ENCODE measurements at places on chromosomes 1 and 21.

DNA sequence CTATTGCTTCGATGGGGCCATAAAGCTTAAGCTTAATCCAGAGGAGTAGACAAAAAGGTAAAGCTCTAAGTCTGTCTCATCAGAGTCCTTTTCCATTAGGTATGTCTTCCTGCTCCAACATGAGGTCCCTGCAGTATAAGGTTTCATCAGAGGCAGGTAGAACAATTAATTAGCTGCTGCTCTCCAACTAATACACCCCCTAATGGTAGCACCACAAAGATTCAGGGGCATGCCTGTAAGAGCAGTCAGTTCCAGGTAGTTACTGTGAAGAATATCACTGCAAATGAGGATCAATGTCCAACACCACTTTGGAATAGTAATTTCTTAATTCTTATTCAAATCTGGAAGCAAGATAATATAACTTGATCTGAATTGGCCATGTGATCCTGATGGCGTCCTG is 160.3 kb upstream of the ESRRG start:
- no peak for DNase-seq

- DNase-seq, result no peak
Observed at GRCh38 chr1:211825980-211826379, 4.6 kb downstream of the LPGAT1 start.

- DNase-seq, result no peak
Observed at GRCh38 chr21:40668555-40669275, 178.2 kb downstream of the DSCAM start.

DNA sequence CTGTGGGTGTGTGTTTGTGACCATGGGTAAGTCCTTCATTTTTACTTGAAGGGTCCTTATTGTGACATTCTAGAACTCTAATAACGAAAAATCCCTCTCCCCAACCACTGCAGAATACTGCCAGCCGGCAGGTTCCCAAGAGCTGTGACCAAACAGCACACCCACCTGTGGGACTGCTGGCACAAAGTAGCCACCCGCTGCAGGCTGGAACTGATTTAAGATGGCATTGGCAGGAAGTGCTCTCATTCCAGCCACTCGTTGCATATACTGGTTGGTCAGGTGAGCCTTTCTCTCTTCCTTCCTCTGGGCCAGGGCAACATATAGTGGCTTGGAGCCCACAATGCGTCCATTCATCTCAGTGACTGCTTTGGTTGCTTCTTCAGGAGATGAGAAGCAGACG is 11.6 kb downstream of the PABPC4 start:
- DNase-seq, result no peak

DNA sequence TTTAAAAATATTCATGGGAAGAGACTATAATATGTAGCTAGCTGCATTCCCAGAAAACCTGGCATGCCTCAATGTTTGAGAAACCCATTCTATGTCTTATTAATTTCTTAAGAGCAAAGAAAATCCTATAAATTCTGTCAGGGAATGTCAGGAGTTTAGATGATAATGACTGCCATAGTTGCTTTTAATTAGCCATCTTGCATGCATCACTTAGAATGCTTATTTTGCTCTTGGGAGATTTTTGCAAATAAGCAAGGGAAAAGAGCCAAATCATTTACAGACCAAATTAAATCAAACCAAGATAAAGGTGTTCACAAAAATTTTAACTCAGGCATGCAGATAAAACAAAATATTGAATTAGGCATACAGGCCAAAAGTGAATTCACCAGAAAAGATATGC is 152.8 kb downstream of the FASLG start:
- no peak for DNase-seq

DNA sequence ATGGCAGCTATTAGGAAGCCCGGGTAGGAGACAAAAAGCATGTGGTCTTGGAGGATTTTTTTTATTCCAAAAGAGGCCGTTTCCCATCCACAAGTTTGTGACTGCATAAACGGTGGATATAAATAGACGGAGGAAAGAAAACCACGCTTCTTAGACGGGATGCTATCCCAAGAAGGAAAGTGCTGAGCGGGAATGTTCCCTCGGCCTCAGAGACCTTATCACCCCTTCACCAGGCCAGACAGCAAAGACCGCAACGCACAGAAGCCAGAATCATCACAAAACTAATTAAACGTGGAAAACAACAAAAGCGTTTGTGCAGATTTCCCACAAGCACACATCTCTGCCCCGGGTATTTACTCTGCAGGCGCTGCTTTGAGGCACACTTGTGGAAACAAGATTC is 43.2 kb downstream of the HLCS start:
- no peak for DNase-seq

DNA sequence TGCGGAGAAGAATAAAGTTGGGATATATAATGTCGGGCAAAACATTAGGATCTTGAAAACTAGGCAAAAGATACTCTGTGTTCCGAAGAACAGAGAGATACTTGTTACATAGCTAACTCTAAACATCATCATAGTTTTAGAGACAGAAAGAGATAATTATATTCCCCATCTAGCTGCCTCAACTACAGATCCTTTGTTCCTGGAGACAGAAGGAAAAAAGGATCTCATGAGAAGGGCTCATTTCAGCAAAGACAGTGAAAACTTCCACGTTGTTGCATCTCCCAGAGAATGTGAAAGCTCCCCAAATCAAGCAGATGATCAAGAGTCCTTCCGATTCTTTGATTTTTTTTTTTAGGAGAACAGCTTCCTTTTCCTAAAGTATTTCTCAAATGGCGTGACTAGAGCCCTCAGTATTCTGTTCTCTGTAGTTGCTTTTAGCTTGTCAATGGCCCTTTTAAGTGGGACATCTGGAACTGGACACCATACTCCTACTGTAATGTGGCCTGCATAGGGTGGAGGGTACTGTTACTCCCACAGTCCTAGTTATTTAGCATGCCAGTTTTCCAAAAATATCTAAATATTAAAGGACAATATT is 1048.2 kb downstream of the TTLL7 start:
- no peak for DNase-seq

DNA sequence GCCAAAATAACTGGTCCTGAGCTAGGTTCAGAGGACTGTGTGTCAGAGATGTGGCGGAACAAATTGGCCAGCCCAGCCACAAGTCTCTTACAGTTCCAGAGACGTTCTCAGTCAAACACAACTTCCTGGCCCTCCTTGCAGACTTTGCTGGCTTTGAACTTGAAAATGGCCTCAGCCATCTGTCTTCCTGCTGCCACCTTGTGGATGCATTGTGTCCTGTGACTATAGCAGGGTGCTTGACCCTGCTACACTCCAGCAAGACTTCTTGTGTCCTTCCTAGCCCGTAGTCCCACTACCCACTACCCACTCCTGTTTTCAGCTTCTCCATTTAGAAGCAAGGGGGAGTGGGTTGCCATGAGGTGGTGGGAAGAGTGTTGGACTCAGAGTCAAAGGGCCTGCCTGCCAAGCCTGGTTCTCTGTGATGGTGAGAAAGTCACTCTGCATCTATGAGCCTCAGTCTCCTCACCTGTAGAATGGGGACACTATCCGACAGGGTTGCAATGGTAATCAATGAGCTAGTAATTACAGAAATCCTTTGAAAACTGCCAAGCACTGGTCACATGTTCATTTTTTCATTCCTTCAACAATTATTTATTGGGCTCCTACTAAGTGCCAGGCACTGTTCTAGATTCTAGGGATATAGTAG is 109.9 kb downstream of the IGSF21 start:
- DNase-seq, result no peak

GRCh38 chr1:16167331-16168143 is 11.7 kb upstream of the EPHA2 start:
- DNase-seq, result no peak

GRCh38 chr1:1062348-1063163 is 11.6 kb downstream of the RNF223 start:
- no peak for DNase-seq
